Right renal cortex interstitium (tissue), 3 donors: ENCODE measurements at places on chromosomes 5 and 9. TPM values are rescaled to one million over a fixed set of nuclear protein-coding genes. Genes with fewer than 3 reads are reported as not detected.

The SV2C gene
- 0.07 TPM for polyA plus RNA-seq

- no peak for DNase-seq
Observed at GRCh38 chr5:136082390-136083193, 50.1 kb upstream of the SMAD5 start.

GRCh38 chr9:101468116-101468515 lies 32.5 kb upstream of the ALDOB start:
- no peak for DNase-seq

DNA sequence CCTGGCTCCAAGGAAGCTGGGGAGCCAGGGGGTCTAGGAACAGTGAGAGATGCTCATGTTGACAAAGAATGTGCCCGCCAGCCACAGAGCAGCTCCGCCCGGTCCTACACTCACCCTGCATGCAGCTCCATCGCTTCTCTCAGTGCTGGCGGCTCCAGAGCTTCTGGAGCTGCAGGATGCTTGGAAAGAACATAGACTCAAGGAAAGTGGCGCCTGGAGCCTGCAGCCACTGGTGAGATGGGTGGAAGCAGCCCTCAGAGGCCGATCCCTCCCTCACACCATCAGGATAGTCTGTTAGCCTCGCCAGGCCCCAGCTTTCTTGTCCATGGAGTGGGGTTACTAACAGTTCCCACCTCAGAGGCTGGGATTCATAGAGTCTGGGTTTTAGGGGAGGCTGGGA lies 26.4 kb upstream of the SLC6A19 start:
- no peak for DNase-seq

GRCh38 chr5:69494452-69494851 lies 1.9 kb downstream of the OCLN start:
- DNase-seq = no peak

DNA sequence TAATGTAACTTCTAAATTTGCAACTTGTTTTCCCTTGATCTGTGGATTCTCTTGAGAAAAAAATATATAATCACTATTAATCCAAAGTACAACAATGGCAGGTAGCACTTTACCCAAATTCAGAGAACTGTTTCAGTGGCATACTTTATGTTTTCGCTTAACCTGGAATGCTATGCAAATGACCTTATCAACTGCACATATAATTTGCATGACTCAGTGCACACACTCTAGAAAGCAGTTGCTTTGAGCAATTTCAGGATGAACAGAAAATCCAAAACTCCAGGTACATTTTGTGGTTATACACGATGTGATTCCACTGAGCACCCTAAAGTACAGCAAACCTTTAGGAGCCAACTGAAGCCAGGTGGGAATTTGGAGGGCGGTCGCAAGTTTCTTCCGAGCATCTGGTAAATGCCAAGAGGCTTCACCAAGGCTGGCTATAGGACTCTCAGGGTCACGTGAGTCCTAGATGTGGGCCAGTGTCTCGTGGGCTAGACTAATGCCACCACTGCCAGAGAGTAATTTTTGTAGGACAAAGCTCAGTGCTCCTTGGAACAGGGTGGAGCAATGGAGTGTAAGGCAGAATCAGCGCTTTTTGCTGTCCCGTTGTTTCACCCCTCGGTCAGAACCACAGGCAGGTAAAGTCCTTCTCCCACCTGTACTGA lies 37.3 kb downstream of the DMGDH start:
- DNase-seq = no peak

GRCh38 chr5:72599519-72600370 lies 92.5 kb upstream of the ZNF366 start:
- no peak for DNase-seq
